Spleen (tissue), 13 donors: ENCODE measurements at places on chromosomes 3 and 15.

DNA sequence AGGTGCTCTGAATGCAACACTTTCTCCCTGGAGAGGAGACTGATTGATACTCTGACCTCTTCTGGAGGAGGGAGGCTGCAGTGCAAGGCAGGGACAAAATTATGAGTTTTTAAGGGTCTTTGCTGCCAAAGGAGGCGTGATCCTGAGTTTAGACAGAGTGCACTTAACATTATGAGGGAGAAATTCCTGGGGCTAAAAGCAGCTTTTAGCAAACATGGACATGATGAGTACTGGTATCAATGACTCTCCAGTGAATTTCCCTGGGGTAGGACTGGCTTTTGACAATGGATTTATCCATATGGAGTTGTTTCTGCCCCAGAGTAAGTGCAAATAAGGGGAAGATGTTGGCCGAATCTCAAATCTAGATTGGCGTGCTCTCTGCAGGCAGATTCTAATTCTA lies 133.1 kb downstream of the THSD4 start:
- no peak for DNase-seq

GRCh38 chr3:156548041-156548687 lies 6.8 kb downstream of the SSR3 start:
- DNase-seq = no peak

DNA sequence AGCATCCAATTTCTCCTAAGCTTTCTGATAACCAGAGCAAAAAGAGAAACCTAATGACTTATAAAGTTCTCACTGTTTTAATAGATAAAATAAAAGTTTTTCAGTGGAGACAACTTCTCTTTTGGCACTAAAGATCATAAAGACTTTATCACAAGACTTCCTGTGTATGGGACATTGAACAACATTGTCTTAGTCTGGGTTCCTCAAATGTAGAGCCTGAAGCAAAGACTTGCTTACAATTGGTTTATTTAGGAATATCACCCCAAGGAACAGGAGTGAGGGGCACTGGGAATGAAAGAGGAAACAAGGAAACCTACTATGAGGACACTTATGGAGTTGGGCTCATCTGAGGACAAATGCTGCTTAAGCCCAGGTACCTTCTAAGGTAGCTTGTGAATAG lies 127.4 kb downstream of the B3GALNT1 start:
- no peak for DNase-seq

DNA sequence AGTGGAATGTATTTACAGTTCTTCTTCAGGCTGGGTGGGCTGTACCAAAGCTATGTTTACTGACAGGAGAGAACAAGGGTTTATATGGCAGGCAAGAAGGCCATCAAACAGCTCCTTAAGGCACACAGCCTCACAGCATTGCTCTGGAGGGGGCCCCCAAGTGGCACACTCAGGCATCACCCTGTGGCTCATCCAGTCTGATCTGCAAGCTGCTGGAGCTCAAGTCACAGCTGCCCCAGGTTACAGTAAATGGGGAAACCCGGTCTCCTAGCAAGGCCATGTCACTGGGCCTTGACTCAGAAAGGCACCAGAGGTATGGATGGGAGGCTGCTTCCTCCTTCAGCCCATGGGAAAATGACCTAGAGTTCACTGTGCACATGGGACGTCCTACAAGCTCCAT lies 67.5 kb downstream of the TFG start:
- no peak for DNase-seq

GRCh38 chr3:141379250-141379966 lies 11.1 kb downstream of the ZBTB38 start:
- no peak for DNase-seq
